ENCODE measurements at places on chromosomes 6 and 20. TPM values are rescaled to one million over a fixed set of nuclear protein-coding genes. Genes with fewer than 3 reads are reported as not detected.

Gene CNR1
- 0.07 TPM for total RNA-seq

Gene SAMD3
- 9.3 TPM for total RNA-seq

Gene LAMA4
- 518 TPM for total RNA-seq

Gene MYH7B
- total RNA-seq = 0.20 TPM

Gene RAB32
- 89.8 TPM for total RNA-seq

Gene GINS1
- total RNA-seq = 4.5 TPM

Gene PTK7
- total RNA-seq = 36.5 TPM

Gene HEY2
- 0.63 TPM for total RNA-seq

Gene TRIM15
- total RNA-seq = not detected

Gene GABRR1
- not detected for total RNA-seq

Gene ME1
- total RNA-seq = 32.6 TPM

Gene SPDEF
- total RNA-seq = not detected

Gene LINC00237
- not detected for total RNA-seq

Gene ABHD16B
- total RNA-seq = not detected

Gene ADGRG6
- 2.1 TPM for total RNA-seq

Gene TNFRSF21
- total RNA-seq = 6.3 TPM

Gene ATP6V1G2
- total RNA-seq = 4.3 TPM

Gene TBC1D20
- 63.1 TPM for total RNA-seq

Gene HDGFL1
- not detected for total RNA-seq

Gene NRN1
- 0.39 TPM for total RNA-seq

Gene PACRG
- 0.20 TPM for total RNA-seq

Gene DEFB124
- total RNA-seq = not detected

Gene RSPO4
- not detected for total RNA-seq

Gene SLC2A4RG
- total RNA-seq = 27.9 TPM

Gene MLN
- not detected for total RNA-seq

Gene HAO1
- total RNA-seq = not detected

Gene ZSCAN23
- total RNA-seq = 4.7 TPM

Gene MMP24
- 0.98 TPM for total RNA-seq

Gene UNC5CL
- 0.07 TPM for total RNA-seq

Gene CCM2L
- total RNA-seq = not detected

Gene RRAGD
- 3.8 TPM for total RNA-seq

Gene SEL1L2
- total RNA-seq = not detected

Gene NNAT
- total RNA-seq = not detected

Gene SLC52A3
- not detected for total RNA-seq

Gene OR2H1
- not detected for total RNA-seq

Gene HLA-DQA2
- total RNA-seq = not detected

Gene PTCHD4
- 4.4 TPM for total RNA-seq

Gene BPIFA1
- total RNA-seq = not detected

Gene RAET1E
- 0.17 TPM for total RNA-seq

Gene EPHA7
- total RNA-seq = 0.07 TPM

Gene ENPP3
- 0.23 TPM for total RNA-seq

Gene KCNG1
- 18.6 TPM for total RNA-seq

Gene CCDC170
- total RNA-seq = 0.46 TPM

Gene KCNQ5
- total RNA-seq = 7.8 TPM

Gene SIRPB1
- total RNA-seq = not detected

Gene MUC22
- not detected for total RNA-seq

Gene TRIM40
- total RNA-seq = not detected

Gene B4GALT5
- total RNA-seq = 34.2 TPM

Gene BACH2
- total RNA-seq = 0.17 TPM

Gene WFDC10B
- not detected for total RNA-seq

Gene MOCS1
- 31.3 TPM for total RNA-seq

Gene DOK5
- total RNA-seq = 55.3 TPM

Gene BCAS1
- not detected for total RNA-seq

Gene FNDC11
- total RNA-seq = 0.46 TPM

Gene ZC2HC1B
- total RNA-seq = not detected

Gene MOG
- total RNA-seq = not detected

Gene BMP2
- total RNA-seq = 10.3 TPM

Gene SLC17A4
- total RNA-seq = not detected

Gene CALHM5
- 12.1 TPM for total RNA-seq

Gene NOX3
- total RNA-seq = not detected

Measured in smooth muscle cell of the pulmonary artery (primary cell).